ENCODE measurements at places on chromosomes 16 and 17. TPM values are rescaled to one million over a fixed set of nuclear protein-coding genes. Genes with fewer than 3 reads are reported as not detected.

DNA sequence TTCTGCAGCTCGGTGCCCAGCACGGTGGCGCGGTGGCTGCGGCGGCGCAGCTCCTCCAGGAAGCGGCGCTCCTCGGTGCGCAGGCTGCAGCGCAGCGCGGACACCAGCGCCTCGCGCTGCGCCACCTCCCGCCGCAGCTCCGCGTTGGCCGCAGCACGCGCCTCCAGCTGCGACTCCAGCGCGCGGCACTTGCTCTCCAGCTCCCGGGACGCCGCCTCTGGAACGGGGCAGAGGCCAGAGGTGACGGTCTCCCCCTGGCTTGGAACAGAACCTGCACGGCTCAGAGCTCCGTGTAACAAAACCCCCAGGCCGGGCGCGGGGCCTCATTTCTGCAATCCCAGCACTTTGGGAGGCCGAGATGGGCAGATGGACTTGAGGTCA is 13.2 kb upstream of the CLUH start:
- DNase-seq: peak; percentile 38

GRCh38 chr17:10776381-10776780 is 27.5 kb downstream of the TMEM238L start:
- no peak for DNase-seq

GRCh38 chr16:87971933-87972332 is 20.7 kb downstream of the BANP start:
- DNase-seq: no peak

TBC1D3G gene
- total RNA-seq: not detected

PRR35 gene
- not detected for total RNA-seq

TEKT3 gene
- not detected for total RNA-seq

GRCh38 chr17:8359769-8360168 is 16.7 kb downstream of the KRABD2 start:
- no peak for DNase-seq

GRCh38 chr17:77862890-77863813 is 95.4 kb upstream of the TNRC6C start:
- DNase-seq: no peak

DNA sequence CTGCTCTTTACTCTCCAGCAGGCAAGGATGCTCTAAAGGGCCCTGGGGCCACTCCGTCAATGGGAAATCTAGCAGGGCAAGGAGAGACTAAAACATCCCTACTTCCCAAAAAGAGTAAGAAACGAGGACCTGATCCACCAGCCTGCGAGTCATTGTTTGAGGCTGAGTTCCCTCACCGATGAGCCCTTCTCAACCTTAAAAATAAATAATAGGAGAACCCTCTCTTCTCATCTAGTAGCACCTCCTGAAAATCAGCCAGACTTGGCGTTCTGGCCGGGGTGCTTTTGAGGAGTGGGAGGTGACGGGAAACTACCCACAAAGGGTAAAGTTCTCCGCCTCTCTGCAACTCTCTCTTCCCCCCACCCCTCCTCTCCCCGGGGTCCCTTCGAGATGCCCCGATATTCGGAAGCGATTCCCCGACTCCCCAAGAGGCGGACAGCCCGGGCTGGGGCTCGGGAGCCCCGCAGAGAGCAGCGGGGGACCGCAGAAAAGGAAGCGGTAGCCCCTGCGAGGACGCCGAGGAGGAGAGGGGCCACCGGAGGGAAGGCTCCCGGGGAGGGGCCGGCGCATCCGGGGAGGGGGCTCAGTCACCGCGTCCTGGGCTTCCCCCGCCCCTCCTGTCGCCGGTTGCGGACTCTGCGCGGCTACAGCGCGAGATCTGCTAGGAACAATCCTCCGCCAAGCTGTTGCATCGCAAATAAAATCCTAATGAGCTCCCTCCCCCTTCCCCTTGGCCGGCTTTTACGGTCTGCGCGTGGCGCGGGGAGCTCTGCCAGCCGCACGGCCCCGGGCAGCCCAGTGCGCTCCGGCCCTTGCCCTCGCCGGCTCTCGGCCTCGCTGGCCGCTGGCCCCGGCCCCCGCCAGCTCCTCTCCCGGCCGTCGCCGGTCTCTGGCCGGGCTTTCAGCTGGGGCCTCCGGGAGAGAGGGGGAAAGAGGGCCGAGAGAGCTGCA is 1.3 kb downstream of the HOXB9 start:
- no peak for DNase-seq

DNA sequence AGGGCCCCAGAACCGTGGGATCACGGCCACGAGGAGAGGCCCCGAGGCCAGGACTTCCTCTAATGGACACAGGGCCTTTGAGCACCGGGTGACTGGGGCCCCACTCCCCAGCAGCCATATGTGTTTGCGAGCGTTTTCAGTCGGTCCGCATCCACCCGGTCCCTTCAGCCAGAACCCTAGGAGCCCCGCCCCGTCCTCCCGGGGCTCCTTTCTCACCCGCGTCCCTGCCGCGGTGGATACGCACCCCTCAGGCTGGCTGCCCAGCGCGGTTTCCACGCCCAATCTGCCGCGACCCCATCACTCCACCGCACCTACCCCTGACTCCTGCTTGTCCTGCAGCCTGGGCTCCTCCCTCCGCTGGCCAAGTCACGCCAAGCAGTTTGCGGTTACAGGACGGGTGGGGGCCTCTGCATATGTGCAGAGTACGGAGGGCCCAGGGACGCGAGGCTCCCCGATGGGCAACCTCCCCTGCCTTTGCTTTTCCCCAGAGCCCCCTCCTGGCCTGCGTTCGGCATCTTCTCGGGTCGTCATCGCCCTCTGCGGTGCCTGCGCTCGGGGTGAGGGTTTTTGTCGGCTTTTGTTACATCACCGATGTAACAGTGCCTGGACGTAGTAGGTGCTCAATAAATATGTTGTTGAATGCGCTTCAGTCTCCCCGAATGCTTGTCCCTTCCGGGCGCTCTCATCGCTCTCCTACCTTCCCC is 1.0 kb upstream of the TTYH2 start:
- DNase-seq: no peak

- DNase-seq: no peak
Measured at GRCh38 chr16:48959204-48959603, 322.4 kb downstream of the CBLN1 start.

DNA sequence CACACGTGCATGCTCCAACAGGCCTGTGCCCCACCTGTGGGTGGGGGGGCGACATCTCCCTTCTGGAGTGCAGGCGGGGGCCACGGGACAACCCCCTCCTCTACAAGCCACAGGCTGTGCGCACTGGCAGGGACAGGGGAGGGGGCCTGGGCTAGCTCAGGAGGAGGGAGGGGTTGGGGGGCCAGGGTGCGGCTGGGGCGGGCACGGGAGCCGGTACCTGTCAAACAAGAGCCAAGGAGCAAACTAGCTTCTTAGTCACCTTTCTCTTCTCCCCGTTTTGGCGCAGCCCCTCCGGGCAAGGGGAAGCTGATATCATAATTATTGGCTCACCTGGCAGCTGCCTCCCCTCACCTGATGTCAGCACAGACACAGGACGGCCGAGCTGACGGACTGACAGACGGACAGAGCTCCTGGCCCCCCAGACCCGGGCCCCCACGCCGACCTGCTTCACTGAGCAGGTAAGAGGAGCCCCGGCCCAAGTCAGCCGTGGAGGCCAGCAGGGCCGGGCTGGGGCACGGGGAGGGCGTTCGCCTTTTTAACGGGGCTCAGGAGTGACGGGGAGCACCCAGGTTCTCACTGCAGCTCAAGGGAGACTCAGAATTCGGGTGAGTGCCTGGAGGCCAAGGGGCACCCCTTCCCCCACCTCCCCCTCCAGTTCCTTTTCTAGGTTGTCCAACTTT is at the start of gene FOXN1:
TSS of gene FOXN1 (plus strand) at position 363 of the 680 bp plus-strand sequence. CDS start 17,622 bp downstream, outside the sequence.
- DNase-seq: no peak

DNA sequence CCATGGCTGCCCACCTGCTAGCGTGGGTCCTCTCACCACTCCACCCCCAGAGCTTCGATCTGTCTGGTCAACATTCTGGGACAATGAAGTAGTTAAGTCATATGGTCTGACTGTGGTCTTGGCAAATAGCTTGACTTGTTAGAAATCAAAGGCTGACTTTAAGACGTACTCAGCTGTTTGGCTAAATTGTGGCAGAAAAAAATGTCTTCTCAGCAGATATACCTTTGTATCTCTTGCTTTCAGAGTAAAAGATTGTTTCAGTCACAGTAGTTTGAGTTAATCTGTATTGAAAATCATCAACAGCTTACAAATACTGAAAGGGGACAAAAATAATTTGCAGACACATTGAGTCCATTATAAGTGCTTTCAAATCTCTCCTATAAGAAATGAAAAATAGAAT is 2.1 kb upstream of the ZNF267 start:
- no peak for DNase-seq

ZP2 gene
- total RNA-seq: not detected

All from activated CD4-positive, alpha-beta T cell treated with anti-CD3 and anti-CD28 coated beads, Interleukin-2, amount 10 ng/mL, durations not matched to agents 7 days and 5 days (primary cell).